NCI-H2107 (cell line): ENCODE measurements at places on chromosomes 13 and 19.

DNA sequence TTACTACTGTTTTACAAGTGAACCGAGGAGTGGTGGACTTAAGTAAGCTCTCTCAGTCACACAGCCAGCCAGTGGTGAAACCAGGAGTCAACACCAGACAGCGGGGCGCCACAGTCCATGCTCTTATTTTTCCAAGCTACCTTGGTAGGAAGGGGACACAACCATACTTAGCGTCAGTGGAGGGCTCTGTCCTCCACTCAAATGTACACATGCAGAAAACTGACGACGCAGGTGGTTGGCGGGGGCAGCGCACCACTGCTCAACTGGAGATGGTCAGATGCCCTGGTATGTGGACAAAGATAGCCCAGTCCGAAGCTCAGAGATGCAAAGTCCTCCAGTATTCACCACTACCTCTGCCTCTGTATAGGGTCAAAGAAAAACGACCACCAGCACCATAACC, 1.1 kb downstream of the ZNF667 start:
- no peak for DNase-seq

DNA sequence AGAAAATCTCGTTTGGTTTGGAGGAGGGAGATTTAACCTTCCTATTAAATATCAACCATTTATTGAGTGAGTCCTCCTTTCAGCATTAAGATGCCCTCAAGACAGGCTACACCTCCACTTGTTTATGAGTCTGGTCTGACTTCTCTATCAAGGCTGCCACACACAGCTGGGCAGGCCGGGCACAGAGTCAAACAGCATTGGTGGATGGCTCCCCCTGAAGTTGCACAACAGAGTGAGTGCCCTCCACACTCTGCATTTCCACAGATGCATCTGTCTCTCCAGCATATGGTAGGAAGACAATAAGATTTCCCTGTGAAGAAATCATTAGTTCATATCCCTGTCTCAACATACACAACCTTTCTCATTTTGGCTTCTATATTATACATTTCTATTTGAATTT, 31.4 kb downstream of the PHF11 start:
- DNase-seq = no peak

- no peak for DNase-seq
These were observed 49.9 kb downstream of the RAB20 start for GRCh38 chr13:110511509-110512181.

DNA sequence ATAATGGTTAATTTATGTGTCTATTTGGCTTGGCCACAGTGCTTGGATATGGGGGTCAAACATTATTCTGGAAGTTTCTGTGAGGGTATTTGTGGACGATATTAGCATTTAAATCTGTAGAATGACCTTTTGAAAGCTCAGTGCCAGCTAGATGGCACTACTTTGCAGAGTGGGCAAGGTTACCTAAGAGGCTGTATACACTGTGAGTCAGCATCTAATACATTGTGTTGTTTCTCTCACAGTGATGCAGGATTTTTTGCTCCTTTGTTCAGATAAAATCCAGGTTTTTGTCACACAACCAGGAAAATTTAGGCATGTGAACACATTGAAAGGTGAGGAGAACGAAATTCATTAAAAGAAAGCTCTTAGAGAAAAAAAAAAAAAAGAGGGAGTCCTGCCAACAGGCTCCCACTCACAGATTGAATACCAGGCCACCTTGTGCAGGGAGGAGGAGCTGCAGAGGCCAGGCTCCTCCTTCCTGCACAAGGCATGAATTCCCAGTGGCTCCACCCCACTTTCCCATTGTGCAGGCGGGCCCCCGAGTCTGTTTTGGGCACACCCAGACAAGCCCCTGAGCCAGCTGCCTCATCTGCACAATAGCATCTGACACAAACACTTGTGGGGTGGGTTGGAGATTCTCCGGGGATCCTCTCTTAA, 551.0 kb upstream of the ATXN8OS start:
- no peak for DNase-seq

DNA sequence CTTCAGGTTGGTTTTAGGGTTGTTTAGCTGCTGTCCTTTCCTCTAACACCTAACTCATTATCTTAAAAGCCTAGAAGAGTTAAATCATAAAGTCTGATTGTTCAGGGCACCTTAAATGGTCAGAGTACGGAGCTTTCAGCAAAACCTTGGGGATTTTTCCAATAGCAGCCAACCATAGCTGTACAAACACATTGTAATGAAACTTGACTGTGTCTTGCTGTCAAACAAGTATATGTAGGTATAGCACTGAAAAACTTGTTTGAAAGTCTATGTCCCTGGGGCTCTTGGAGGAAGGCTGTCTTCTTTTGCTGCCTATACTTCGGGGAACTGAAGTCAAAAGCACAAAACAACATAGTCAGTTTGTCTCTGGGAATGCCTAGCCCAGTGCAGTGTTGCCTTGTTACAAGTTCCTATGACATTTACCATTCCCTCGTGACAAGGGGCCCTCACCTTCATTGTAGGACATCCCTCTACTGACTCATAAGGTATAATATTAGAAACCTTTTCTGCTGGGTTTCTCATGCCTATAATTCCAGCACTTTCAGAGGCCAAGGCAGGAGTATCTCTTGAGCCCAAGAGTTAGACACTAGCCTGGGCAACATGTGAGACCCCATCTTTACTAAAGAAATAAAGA, 474.5 kb upstream of the NBEA start:
- DNase-seq = no peak

GRCh38 chr19:44156475-44156874, 8.4 kb upstream of the ZNF226 start:
- DNase-seq = no peak

GRCh38 chr19:29795461-29796172, 16.2 kb upstream of the CCNE1 start:
- DNase-seq = no peak

- no peak for DNase-seq
These were observed 150.6 kb downstream of the KCTD12 start for GRCh38 chr13:76735641-76736040.

- no peak for DNase-seq
These were observed 12.2 kb downstream of the ZSCAN22 start for GRCh38 chr19:58338825-58339558.

GRCh38 chr13:27631156-27631555, 9.5 kb downstream of the POLR1D start:
- no peak for DNase-seq

DNA sequence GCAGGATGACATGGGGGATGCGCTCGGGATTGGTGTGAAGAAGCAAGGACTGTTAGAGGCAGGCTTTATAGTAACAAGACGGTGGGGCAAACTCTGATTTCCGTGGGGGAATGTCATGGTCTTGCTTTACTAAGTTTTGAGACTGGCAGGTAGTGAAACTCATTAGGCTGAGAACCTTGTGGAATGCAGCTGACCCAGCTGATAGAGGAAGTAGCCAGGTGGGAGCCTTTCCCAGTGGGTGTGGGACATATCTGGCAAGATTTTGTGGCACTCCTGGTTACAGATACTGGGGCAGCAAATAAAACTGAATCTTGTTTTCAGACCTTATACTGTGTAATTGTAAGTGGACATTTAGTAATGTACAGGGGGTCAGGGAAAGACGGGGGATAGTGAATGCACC, 7.0 kb downstream of the KLK2 start:
- DNase-seq = no peak

- no peak for DNase-seq
These were observed 131.8 kb downstream of the KCTD12 start for GRCh38 chr13:76754414-76754813.

- DNase-seq = no peak
These were observed 5.8 kb downstream of the ZNF221 start for GRCh38 chr19:43956827-43957226.

- DNase-seq = no peak
These were observed 38.9 kb downstream of the COL4A1 start for GRCh38 chr13:110268061-110268460.

DNA sequence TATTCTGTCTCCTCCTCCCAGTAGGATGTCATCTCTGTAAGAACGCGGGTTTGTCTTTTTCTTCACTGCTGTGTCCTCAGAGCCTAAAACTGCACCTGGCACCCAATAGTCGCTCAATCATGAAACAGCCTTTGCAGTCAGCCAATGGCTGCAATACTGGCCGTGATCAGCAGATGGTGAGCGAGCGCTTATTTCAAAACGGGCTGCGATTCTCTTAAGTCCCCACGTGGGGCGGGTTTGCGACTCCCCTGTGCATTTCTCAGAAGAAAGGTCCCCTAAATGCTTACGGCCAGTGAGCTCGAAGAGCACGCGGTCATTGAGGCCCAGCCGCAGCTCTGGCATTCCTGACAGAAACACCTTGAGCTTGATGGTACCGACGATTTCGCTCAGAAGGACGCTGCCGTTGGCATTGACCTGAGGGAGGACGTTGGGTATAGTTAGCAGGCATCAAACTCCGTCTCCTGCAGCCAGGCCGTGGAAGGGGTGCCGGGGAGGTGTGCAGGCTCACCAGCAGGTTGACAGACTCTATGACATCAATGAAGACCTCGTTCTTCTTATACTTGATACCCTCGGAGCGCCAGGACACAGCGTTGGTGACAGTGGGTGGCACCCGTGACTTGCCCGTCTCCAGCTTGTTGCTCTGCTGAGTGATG, 6.0 kb downstream of the AP1M2 start:
- peak; percentile 87 for DNase-seq
